ENCODE measurements at places on chromosomes 3 and 15.
A peak's percentile ranks its signal among the peaks of the same experiment; 100 is the strongest.

- H3K27ac ChIP-seq = no peak overlapping the region
- no peaks in the 10 kb centered on the region for H3K4me1 ChIP-seq
- DNase-seq = no peak
- H3K36me3 ChIP-seq = no peaks in the 10 kb centered on the region
- no peak overlapping the region for H3K4me3 ChIP-seq
Measured at GRCh38 chr3:176992978-176993377, 204.3 kb downstream of the TBL1XR1 start.

DNA sequence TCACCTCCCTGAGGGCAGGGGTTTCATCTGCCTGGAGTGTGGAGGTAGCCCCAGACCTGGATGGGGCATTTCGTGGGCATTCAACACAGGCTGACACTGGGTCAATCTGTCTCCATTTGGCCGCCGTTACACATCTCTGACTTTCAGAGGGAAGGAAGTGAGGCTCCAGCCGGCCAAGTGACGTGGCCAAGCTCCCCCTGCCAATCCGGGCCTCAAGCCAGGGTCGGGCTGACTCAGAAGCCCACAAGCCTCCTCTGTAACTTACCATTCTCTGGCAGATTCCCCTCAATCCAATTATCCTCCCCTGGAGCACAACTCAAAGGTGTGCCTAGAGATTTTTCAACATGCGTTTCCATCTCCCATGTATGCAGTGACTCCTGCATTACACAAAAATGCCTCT lies 227.6 kb downstream of the KLF13 start:
- DNase-seq = no peak
- H3K4me3 ChIP-seq = no peak overlapping the region
- H3K27me3 ChIP-seq = no peaks in the 10 kb centered on the region
- peaks cover 14% of the 10 kb centered on the region for H3K4me1 ChIP-seq
- no peak overlapping the region for H3K27ac ChIP-seq

DNA sequence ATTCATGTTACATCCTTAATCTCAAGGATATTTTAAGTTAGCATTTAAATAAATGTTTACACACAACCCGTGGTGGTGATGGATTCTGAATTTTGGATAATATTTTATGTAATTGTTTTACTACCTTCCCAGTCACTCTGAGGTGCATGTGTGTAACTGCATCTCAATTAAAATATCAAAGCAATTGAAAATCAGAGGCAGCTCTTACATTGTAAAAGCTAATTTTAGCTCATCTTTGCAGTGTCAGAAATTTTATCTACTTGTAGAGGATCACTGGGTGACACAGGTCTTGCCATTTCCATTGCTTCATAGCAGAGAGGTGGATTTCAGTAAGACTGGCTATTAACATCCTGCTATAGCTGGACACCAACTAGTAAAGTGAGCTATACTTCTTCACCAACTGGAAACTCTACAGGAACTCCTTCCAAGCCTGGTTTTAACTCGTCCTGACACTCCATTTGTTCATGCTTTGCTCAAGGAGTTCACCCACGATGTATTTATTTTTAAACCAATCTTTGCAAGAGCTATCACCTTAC lies 19.6 kb upstream of the MITF start:
- DNase-seq = no peak
- no peaks in the 10 kb centered on the region for H3K4me1 ChIP-seq
- no peak overlapping the region for H3K27ac ChIP-seq

DNA sequence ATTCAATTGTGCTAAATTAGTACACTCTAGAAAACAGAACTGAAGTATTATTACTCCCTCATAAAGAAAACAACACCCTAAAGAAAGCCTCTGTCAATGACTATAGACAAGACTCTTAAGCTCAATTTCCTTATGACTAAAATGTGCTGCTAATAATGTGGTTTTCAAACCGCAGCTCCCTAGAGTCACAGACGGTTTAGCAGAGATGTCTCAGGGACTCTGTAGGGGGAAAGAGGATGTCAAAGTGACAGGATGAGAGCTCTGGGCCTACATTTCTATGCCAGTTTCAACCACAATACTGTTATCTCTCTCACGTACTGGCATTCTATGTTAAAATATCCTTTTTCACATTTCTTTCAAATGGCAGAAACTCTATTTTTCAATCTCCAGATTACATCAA lies 37.6 kb upstream of the WDR49 start:
- DNase-seq = no peak
- no peaks in the 10 kb centered on the region for H3K27me3 ChIP-seq
- H3K36me3 ChIP-seq = peaks cover 40% of the 10 kb centered on the region
- H3K4me1 ChIP-seq = no peaks in the 10 kb centered on the region

DNA sequence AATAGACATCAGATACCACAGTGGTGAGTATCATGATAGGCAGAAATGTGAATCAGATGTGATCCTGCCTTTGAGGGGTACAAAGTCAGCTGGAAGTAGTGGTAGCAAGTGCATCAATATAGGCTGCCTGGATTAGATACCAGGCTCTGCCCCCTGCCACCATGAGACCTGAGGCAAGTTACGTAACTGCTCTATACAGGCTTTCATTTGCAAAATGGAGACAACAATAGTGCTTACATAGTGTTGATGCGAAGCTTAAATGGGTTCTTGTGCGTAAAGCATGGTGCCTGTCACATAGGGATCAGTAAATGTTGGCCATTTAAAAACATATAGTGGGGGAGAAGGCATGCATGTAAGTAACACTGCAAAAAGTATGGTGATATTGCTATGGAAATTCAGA lies 158.0 kb downstream of the RYR3 start:
- no peaks in the 10 kb centered on the region for H3K36me3 ChIP-seq
- DNase-seq = no peak
- H3K27me3 ChIP-seq = no peaks in the 10 kb centered on the region
- H3K4me3 ChIP-seq = no peak overlapping the region
- H3K27ac ChIP-seq = no peak overlapping the region
- no peaks in the 10 kb centered on the region for H3K4me1 ChIP-seq

GRCh38 chr3:151425627-151426340 lies 35.1 kb downstream of the IGSF10 start:
- H3K4me3 ChIP-seq = no peak overlapping the region
- H3K27me3 ChIP-seq = no peaks in the 10 kb centered on the region
- DNase-seq = no peak
- H3K4me1 ChIP-seq = no peaks in the 10 kb centered on the region

- no peaks in the 10 kb centered on the region for H3K36me3 ChIP-seq
- H3K27me3 ChIP-seq = no peaks in the 10 kb centered on the region
- no peak overlapping the region for H3K4me3 ChIP-seq
- no peaks in the 10 kb centered on the region for H3K4me1 ChIP-seq
Measured at GRCh38 chr3:89622063-89622700, 514.8 kb downstream of the EPHA3 start.

DNA sequence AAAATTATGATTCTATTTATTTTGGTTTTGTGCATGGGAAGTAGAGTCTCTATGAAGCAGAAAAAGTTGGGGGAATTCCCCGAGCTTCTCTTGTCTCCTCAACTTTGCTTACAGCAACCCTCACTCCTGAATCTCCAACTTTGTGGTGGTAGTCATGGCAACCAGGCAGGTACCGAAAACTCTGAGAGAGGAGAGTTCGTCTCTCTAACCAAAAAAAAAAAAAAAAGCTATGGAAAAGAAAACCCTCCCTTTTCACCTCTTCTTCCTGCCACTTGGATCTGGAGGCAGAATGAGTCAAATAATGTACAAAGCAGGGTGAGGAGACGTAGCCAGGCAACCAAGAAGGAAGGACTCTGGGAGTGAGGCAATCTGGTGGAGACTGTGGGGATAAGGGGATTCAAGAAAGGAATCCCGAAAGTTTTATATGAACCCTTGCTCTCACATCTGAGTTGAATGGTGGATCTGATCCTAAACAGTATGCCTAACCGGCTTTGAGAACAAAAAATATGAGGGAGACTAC lies 108.1 kb downstream of the PLOD2 start:
- no peaks in the 10 kb centered on the region for H3K4me1 ChIP-seq
- no peak overlapping the region for H3K27ac ChIP-seq
- no peaks in the 10 kb centered on the region for H3K27me3 ChIP-seq
- no peaks in the 10 kb centered on the region for H3K36me3 ChIP-seq

- no peaks in the 10 kb centered on the region for H3K27me3 ChIP-seq
- H3K27ac ChIP-seq = no peak overlapping the region
- H3K4me3 ChIP-seq = no peak overlapping the region
- H3K4me1 ChIP-seq = peaks cover 2% of the 10 kb centered on the region
- peaks cover 8% of the 10 kb centered on the region for H3K36me3 ChIP-seq
- DNase-seq = no peak
Measured at GRCh38 chr3:119362010-119362409, 67.8 kb downstream of the ARHGAP31 start.

DNA sequence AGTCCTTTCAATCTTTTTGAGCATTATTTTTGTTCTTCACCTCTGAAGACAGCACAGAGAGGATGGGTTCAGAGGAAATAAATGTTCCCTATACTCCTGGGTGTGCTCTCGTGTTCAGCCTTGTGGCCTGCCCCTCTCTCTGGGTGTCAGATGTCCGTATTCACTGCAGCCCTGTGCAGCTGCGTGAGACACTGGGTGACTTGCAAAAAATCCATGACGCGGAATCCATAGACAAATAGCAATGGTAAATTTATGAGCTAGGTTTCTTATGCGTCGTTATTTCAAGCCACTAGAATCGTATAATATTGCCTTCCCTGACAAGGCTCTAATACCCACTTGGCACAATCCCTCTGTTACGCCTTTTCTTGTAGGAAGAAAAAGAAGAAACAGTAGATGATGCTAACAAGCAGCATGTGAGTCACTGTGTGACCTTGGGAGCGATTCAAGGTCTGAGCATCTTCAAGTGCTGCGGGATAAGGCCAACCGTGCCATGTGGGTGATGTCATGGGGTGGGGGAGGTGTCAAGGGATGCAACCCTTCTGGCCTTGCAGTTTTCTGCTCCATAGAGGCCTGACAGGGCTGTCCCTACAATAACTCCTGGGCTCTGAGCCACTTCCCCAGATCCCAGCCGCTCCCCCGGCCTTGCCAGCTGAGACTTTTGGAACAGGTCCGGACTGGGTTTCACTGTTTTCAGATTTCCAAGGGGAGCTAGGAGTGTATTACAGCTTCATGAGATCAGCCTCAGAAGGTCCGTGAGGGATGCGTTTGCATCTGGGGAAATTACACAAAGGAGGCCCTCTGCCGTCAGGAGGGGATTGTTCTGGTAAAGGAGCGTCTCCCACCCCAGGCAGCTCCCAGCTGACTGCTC lies 47.6 kb upstream of the POMGNT2 start:
- no peaks in the 10 kb centered on the region for H3K36me3 ChIP-seq
- no peak overlapping the region for H3K4me3 ChIP-seq
- no peak overlapping the region for H3K27ac ChIP-seq
- DNase-seq = peak; percentile 85

DNA sequence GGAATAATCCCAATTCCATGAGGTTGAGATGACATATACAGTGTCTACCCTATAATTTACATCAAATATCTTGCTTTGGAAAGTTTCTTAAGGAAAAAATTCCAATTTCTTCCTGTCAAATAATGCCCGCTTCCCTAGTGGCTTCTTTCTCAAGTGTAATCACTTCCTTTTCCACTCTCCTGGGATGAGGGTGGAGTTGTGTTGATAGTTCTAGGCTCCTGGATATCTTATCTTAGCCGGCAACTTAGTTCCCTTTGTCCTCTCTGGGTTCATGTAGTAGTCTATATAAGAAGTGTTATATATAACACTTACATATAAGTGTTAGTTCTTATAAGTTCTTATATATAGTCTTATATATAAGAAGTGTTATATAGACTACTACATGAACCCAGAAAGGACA lies 10.9 kb downstream of the TAGLN3 start:
- H3K27me3 ChIP-seq = no peaks in the 10 kb centered on the region
- H3K4me3 ChIP-seq = no peak overlapping the region
- H3K27ac ChIP-seq = no peak overlapping the region
- no peak for DNase-seq
- no peaks in the 10 kb centered on the region for H3K36me3 ChIP-seq

- no peak for DNase-seq
- H3K36me3 ChIP-seq = no peaks in the 10 kb centered on the region
- no peaks in the 10 kb centered on the region for H3K27me3 ChIP-seq
- H3K4me3 ChIP-seq = no peak overlapping the region
Measured at GRCh38 chr3:22569570-22569969, 633.6 kb upstream of the UBE2E2 start.

DNA sequence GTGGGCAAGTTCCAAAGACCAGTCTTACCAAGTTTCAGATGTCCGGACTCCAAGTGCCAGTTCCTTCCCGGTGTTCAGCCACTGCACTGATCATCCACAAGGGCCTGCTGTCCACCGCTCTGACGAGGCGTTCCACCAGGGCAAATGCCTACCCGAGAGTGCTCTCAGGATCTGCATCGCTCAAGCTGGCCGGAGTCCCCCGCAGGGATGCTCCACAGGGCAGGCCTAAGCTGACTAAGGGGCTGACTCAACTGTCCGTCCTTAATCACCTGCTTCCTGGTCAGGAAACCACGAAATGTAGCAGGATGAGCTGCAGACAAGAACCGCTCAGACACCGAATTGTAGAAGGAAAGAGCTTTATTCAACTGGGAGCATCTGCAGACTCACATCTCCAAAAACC lies 341.6 kb downstream of the KCNH8 start:
- no peaks in the 10 kb centered on the region for H3K36me3 ChIP-seq
- no peaks in the 10 kb centered on the region for H3K4me1 ChIP-seq
- H3K27ac ChIP-seq = no peak overlapping the region
- DNase-seq = no peak

DNA sequence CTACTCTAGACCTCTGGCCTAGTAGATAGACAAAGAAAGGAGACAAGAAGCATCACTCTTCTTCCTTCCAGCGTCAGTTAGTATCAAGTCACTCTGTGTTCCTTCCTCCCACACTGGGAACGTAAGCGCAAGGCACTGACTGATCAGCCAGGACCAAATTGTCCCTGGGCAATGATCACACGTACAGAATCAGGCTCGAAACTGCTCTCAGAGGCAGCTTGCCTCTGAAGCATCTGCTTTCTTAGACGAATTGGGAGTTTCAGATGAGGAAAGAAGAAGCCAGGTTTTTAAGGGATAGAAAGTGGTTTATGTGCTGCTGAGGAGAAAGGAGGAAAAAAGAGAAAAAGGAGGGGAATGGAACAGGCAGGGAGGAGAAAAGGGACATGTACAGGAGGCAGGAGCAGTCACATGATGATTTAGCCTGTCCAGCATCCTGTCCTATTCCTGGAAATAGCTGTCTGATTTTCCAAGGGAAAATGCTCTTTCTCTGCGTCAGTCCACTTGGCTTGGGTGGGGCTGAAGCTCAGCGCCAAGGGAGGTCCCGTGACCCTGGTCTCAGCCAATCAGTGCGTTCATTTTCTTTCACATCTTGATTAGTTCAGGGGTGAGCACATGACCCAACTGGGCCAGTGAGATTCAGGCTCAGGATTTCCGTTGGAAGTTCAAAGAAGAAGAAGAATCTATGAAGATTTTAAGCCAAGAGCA lies 102.0 kb upstream of the PRICKLE2 start:
- peak; percentile 89 for DNase-seq
- H3K4me1 ChIP-seq = peaks cover 9% of the 10 kb centered on the region
- no peaks in the 10 kb centered on the region for H3K36me3 ChIP-seq
- H3K27ac ChIP-seq = peak overlapping the region; percentile 84
- H3K4me3 ChIP-seq = no peak overlapping the region

DNA sequence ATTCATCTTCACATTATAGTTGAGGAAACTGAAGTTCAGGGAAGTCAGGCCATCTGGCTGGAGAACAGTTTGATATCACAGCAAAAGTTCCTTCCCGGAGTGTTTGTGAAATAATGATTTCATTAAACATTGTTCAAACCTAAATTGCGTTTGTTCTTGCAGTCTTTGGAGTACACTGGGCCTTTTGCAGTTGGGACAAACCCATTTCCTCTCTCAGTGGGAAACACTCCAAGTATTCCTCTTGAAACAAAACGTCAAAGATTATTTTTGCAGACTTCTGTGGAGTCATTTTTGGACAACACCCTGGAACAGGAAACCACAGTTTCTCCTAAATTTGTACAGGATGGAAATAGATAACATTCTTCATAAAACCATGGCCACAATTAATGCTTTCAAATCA lies 287.5 kb downstream of the PTPRG start:
- no peaks in the 10 kb centered on the region for H3K27me3 ChIP-seq
- H3K4me1 ChIP-seq = peaks cover 24% of the 10 kb centered on the region
- DNase-seq = no peak
- H3K27ac ChIP-seq = peak overlapping the region; percentile 88
